ENCODE measurements at places on chromosomes 12 and 14.

DNA sequence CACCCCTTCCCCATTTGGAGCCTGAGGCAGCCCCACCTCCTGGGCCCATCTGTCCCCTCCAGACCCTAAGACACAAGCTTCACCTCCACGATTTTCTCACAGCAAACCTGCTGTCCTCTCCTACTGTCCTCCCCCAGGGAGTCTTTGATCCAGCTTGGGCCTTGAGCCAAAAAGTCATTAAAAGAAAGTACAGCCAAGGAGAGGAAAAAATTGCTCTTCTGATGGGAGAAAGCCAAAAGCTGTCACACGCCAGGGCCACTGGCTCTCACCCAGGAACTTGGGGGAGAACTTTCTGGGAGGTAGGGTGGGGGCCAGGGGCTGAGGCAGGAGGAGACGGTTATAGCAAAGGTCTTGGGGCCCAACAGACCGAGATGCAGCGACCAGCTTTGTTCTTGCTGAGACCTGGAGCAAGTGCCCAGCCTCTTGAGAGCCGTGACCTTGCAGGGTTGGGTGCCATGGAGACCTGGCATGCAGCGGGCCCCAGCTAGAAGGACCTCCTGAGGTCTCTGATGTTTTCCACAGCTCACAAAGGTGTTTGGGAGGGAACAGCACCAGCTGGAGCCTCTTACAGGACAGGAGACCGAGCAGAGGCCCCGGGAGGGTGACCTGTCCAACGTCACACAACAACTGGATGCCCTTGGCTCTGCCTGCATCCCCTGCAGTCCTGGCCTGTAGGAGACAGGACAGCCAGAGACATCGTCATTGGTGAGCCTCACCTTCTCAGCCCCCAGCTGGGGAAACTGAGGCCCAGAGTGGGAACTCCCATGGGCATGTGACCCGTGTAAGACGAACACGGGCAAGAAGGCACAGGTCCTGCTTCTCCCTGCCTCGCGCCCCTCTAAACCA, 124.5 kb downstream of the CALM1 start:
- no peak for DNase-seq

GRCh38 chr12:31872831-31873604, 86.2 kb upstream of the RESF1 start:
- DNase-seq = no peak

DNA sequence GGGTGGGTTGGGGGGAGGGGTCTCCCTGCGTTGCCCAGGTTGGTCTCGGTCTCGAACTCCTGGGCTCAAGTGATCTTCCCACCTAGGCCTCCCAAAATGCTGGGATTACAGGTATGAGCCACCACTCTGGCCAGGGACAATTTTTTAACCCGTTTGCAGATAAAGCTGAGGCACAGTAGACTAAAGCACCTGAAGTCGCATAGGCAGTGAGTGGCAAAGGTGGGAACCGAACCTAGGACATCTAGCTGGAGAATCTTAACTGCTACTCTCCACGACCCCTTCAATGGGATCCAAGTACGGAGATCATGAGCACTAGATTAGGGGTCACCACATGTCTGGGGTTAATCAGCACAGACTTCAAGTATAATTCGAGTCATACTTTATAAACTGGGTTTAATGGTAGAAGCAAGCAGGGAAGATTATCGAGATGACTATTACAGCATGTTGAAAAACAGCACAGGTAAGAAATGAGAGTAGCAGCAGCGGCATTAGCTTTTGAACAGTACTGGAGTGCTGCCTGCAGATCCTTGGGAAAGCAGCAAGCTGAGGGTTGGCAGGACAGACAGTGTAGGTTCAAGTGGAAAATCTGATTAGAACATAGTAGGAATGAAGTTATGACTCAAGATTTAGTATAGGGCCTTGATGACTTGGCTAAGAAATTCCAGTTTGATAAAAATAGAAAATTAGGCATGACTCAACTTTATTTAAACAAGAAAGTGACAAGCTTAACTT, 23.9 kb downstream of the NID2 start:
- no peak for DNase-seq

GRCh38 chr14:49880267-49881064, 12.4 kb upstream of the ARF6 start:
- no peak for DNase-seq

DNA sequence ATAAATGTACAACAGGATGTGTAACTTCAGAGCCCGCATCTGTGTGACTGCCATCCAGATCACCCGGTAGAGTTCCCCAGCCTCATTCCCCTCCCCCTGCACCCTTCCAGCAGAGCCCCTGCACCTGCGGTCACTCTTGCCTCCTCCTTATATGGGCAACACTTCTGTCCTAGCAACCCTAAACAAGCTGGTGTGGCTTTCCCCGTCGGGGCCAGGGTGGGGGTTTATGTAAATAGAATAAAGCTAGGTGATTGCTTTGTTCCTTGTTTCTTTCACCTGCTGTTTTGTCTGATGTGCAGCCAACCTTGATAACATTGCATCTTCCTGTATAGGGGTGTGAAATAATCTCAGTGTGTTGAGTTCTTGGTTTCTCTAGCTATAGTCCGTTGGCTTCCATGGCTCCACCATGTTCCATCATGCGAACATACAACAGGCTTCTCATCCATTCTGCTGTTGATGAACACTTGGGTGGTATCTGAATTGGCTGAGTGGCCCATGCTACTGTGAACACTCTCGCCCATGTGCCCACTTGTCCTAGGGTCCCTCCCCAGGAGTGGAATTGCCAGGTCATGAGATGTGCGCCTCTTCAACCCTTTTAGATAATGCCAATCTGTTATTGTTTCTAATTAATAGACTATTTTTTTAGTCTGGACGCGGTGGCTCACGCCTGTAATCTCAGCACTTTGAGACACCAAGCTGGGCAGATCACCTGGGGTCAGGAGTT, 102.2 kb downstream of the KIF26A start:
- no peak for DNase-seq

GRCh38 chr12:107474099-107474498, 211.5 kb upstream of the PWP1 start:
- no peak for DNase-seq

DNA sequence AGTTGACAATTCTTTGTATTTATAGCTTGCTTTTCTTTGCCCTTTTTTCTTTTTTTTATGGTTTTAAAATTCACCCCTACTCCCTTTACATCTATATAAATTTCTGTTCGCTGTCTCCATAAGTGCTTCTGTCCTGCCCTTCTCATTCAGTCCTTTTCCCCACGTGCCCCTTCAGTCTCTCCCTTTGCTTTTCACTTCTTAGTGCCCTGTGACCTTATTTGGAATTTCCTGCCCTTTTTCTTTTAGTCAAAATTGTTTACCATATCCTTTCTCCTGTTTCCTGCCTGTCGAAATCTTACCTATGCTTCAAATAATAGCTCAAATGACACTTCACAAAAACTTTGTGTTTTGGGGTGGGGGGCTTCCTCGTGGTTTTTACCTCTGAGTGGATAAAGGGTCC, 6.0 kb downstream of the TMX1 start:
- DNase-seq = no peak

GRCh38 chr12:123115409-123116121, 35.3 kb downstream of the PITPNM2 start:
- DNase-seq = no peak

DNA sequence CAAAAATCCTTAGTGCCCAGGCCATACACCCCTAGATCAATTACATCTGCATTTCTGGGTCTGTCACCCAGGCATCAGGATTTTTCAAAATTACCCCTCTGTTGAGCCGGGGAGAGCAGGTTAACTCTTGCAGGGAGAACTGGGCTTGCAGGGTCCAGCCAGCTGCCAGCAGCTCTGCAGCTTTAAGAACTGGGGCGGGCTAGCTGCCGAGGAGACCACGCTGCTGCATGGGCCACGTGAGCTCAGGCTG, at the start of gene DGLUCY:
Gene DGLUCY, plus strand, starts transcription at position 245 of the 250 bp plus-strand sequence. CDS start 46,222 bp downstream, outside the sequence.
- peak; percentile 61 for DNase-seq

DNA sequence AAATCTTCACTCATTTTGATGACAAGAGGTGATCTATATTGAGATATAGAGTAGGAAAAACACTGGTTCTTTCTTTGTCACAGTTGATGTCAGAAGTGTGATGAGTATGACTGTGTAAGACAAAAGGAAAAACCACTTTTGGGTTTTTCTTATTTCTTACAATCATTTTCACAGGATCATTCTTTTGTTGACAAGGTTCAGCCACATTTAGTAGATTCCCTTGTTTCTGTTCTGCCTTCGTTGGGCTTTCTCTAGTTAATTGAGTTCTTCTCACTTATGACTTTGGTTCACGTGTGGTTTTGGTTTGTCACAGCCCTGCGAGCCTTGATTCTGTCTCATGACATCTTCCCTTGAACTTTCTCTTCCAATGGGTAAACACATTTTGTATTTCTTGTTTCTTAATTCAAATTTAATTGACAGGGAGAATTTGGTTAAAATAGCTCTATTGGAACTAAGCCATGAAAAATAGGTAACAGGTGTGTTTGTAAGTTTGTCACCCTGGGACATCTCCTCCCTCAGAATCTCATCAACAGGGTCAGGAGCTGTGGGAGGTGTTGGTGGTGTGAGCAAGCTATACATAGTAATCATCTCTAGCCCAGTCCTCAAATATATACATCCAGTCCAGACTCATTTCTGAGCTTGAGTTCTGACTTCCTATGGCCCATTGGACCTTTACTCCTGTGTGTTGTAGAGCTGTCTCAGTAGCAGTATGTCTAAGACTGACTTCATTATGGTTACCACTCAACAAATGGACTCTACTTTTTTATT, 255.3 kb downstream of the BMP4 start:
- no peak for DNase-seq

- no peak for DNase-seq
Measured at GRCh38 chr12:125050868-125051267, 14.4 kb upstream of the AACS start.

GRCh38 chr14:69537900-69538299, 36.8 kb downstream of the CCDC177 start:
- no peak for DNase-seq

DNA sequence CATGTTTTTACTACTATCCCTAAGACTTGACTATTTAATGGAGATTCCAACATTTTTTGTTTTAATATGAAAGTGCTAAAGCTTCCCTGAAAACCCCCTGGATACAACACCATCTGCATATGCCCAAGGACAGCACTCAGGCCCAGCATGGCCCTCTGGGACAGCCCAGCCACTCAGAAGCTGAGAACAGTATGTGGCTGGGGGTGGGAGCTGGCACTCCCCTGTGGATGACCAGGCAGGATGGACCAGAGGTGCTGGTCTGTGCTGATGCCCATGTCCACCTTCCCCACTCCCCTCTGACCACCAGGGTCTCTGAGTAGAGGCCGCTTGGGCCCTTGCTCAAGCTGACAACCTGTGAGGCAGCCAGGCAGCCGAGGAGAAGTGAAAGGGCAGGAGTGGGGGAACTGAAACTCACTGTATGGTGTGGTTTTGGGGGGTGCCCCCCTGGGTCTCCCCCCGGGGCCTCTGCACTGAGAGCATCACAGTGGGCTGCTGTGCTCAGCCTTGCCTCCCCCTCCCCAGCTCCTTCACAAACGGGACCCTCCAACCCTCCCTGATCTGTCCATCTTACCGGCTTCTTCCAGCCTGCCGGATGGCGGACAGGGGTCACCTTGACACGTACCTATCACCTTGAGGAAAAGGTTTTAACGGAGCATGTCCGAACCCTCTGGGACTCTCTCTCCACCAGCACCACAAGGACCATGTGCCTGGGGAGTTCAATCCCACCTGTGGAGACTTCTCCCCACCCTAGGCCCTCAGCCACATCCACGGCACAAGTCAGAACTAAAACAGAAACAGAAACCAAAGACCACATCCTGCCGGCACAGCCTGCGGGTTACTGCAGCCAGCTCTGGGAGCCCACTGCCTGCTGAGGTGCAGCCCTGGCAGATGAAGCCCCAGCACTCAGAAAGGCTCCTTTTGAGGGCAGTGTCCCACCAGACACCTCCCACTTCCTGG, at the start of gene TMEM229B:
Gene TMEM229B, minus strand, starts transcription at position 785 of the 957 bp plus-strand sequence. CDS start 14,798 bp downstream, outside the sequence.
- peak; percentile 92 for DNase-seq

GRCh38 chr14:74974364-74975058, 19.1 kb upstream of the PGF start:
- no peak for DNase-seq

- no peak for DNase-seq
Measured at GRCh38 chr12:90628213-90628612, 326.8 kb downstream of the CCER1 start.

DNA sequence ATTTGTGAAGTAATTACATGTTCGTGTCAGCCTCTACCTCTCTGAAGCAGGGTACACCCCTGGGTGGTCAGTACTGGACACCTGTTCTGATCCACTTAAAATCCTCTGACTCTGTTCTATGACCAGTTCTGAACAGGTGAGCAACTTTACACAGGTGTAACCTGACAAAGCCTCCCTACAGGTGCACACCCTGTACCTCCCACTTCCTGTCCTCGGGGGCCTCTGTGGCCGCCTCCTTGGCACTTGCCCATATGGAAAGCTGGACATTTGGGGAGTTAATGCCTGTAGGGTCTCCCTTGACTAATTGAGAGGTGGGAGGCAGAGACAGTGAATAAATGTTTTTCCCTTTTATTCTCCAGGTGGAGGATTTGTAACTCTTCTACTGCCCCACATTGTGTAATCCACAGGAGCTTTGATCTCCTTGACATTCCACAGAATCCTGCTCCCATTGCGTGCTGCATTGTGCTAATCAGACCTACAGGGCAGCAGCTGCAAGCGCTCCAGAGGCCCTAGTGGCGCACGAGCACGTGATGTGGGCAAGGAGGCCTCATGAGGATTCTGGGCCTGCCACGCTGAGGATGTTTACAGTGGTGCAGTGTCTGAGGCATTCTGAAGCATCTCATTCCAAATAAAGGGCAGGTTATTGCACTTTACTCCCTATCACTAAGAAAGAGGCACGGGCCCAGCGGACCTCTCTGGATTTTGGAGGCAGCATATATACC, 45.8 kb upstream of the BATF start:
- DNase-seq = no peak

- DNase-seq = no peak
Measured at GRCh38 chr12:4807813-4808212, 87.6 kb downstream of the GALNT8 start.

DNA sequence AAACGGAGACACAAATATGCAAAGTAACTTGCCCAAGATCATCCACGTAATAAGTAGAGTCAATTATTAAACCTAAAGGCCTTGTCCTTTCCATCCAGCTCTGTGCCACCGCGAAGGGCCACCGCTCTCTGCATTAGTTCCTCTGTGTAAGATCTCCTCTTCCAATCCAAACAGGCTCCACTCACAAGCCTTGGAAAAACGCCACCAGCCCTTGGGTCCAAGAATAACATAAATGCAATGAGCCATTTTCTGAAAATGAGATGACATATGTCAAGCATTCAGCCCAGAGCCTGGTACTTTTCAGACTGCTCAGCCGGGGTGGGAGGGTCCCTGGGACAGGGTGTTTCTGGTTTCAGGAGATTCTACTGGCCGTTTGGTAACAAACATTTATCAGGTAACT, 30.0 kb downstream of the DGLUCY start:
- no peak for DNase-seq

- no peak for DNase-seq
Measured at GRCh38 chr12:75623631-75624154, 112.3 kb upstream of the KRR1 start.

DNA sequence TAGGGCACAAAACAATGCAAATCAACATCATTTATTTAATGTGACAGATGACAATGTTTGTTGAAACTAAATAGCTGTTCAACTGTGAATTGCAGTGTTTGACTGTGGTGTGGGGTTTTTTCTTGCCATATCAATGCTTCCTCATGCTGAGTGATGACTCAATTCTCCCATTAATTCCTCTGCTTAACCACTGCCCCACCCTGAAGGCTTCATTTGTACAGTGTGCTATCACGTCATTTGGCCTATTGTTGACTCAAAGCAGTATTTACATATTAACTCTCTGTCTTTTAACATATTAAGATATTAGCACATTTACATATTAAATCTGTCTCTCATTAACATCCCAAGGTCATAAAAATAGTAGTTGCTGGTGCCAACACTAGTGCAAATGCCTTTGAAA, 164.8 kb upstream of the NRXN3 start:
- DNase-seq = peak; percentile 18
